ENCODE measurements at places on chromosomes 2 and 18.

DNA sequence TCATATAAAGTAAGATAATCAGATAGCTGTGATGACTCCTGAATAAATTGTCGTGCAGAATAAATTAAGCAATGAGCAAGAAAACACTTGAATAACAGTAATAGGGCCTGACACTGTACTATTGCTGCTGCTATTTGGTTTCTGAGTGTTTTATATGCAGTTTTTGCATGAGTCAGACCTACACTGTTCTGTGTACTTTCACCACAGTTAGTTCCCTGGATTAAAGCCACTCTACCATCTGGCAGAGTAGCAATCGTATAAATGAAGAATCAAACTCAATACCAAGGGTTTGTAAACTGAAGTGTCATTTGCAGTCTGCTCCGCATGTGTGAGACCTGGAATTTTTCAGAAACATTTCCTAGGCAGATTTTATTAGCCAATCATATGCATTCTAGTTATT is 398.6 kb upstream of the CDH7 start:
- no peak for DNase-seq

DNA sequence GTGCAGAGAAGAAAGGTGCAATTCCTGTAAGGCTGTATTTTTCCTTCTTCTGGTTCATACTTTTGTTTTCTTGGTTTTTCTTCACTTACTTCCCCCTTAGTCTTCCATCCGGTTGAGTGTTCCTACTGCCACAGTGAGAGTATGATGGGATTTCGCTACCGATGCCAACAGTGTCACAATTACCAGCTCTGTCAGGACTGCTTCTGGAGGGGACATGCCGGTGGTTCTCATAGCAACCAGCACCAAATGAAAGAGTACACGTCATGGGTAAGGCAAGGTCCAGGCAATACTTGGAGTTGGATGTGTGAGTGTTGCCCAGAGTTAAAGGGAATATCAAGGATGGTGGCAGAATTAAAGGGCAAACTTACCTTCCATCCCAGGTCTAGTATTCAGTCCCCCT is 108.0 kb downstream of the DTNA start:
- DNase-seq: no peak

- DNase-seq: no peak
These were observed 381.4 kb downstream of the RAD51AP2 start for GRCh38 chr2:17136877-17137276.

- DNase-seq: no peak
These were observed 151.9 kb downstream of the FMNL2 start for GRCh38 chr2:152486737-152487400.

DNA sequence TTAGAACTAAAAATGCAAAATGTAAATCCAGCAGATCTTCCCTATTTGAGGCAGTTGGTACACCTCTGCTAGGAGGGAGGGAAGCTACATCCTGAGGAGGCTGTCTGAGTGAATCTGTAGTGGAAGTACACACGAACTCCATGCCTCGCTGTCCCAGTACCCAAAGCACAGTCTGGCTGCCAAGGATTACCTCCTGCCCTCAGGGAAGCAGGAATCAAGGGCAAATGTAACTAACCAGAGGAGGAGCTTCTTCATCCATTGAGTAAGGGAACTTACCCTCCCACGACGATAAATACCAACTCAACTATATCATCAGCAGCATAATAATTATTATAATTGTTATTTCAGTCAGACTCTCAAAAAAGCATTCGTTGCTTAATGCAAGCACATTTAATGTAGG is 2.1 kb downstream of the DHRS9 start:
- DNase-seq: no peak

DNA sequence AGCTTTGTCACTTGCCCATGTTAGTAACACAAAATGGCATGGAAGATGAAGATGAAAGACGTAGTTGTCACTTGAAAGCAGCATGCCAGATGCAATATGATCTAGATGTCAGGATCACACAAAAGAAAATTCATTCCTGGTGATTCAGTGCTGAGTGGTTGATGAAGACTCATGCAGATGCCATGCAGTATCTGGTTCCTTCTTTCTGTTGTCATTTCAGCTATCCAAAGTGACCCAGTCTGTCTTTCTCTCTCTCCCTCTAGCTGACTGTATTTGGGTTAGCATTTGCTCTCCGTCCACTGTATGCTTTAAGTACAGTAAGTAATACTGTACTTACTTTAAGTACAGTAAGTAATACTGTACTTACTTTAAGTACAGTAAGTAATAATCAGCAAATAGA is 50.4 kb downstream of the TTN start:
- no peak for DNase-seq

GRCh38 chr2:62152000-62152399 is 43.9 kb upstream of the B3GNT2 start:
- no peak for DNase-seq

DNA sequence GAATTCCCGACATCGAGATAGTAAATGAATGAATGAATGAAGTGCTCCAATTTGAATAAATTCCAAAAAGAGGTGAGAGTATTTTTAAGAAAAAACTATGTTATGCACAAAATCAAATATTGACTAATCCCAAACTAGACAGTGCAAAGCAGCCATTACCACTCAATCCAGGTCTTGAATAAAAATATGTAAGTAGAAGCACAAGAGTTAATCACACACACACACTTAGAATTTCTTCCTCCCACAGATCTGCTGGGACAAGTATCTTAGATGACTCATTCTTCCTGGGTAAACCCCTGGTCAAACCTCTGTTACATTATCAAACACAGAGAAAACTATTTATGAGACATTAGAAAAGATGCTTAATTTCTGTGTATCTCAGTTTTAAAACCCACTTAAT is 102.0 kb downstream of the PLA2R1 start:
- DNase-seq: no peak

DNA sequence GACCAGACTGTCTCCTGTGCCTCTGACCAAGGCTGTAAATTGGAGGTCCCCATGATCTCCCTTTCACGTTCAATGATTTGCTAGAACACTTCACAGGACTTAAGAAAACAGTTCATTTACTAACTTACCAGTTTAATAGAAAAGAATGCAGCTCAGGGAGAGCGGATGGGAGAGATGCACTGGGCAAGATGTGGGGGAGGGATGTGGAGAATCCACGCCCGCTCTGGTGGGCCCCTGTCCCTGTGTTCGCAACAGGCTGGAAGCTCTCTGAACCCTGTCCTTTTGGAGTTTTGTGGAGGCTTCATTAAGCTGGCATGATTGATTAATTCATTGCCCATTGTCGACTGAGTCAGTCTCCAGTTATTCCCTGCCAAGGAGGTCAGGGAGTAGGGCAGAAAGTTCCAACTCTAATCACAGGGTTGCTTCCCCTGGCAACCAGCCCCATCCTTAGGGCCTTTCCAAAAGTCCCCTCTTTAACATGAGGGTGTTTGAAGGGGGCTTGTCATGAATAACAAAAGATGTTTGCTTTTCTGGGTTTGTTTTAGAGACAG is 257.1 kb downstream of the ACKR3 start:
- DNase-seq: no peak

DNA sequence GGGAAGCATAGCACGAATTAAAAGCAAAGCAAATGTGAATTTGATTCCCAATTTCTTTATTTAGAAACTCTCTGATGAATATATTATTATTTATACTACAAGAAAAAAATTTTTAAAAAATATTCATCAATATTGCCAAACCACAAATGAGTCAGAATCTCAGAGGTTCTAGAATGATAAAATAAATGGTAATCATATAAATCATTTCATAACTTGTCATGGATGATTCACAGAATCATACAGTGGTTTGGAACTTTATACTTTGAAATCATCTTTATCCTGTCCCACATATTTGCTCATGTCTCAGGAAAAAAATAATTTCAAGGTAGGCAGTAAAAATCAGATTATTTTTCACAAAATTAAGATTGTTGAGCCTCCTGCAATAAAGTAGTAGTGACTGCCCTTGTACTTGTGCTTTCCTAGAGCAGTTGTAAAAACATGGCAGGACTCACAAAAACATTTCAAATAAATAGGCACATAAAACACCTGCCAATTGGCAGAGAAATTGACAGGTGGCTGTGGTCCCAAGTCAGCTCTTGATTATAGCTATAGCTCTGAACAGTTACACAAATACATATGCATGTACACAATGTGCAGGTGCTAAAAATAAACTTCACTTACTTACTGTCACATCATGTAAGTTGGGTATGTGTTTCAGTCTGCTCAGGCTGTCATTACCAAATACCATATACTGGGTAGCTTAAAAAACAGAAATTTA is 273.9 kb upstream of the SESTD1 start:
- no peak for DNase-seq

- no peak for DNase-seq
These were observed 11.7 kb downstream of the OSBPL6 start for GRCh38 chr2:178205853-178206521.

GRCh38 chr2:222434204-222434603 is 9.9 kb downstream of the SGPP2 start:
- DNase-seq: no peak

DNA sequence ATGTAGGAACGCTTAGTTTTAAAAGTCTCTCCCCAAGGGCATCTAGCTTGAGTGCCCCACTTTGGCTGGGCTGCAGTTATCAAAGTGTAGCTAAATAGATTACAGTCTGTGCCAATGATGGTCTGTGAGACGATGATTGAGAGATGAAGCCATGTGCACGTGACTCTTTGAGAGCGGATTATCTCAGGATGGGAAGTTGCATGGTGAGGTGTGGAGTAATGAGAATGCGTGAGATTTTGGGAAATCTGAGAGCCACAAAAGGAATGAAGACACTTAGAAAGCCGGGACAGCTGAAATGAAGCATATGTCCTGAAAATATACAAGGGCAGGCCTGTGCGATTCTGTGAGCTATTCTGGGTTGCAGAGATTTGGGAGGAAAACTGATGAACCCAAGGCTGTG is 370.0 kb downstream of the TGIF1 start:
- no peak for DNase-seq

DNA sequence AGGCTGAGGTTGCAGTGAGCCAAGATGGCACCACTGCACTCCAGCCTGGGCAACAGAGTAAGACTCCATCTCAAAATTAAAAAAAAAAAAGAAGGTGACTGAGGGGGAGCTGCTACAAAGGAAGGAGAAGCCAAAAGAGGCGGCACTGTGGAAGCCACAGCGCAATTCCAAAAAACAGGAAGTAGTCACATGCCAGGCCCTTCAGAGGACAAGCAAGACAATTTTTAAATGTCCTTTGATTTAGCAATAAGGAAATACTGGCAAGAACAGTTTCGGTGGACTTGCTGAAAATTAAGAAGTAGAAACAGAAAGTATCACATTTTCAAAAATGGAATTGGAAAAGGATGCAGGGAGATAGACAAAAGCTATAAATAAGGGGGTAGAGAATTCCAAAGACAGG is 122.8 kb downstream of the OSBPL1A start:
- no peak for DNase-seq

DNA sequence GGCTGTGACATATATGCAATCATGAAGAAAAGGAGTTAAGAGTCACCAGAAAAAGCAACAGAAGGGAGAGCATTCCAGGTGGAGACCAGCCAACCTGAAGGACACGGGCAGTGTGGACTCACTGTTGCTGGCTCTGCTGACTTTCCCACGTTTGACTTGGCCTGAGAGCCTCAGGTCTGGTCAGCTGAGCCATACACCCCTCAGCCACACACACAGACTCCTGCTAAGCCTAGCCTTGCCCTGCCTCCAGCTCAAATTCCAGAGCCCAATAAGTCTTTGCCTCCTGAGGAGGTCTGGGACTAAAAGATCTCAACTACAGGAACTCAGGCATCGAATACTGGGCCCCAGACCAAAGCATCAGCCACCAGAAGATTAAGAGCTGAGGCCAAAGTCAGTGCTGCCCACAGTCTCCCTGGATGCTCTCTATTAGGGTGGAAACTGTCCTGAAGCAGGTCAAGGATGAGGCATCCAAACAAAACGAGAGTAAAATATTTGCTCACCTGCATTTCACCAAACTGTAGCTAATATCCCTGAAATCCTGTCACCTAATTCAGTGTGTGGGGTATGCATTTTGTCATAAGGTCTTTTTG is 23.3 kb downstream of the CACNB4 start:
- DNase-seq: no peak

- DNase-seq: no peak
These were observed 1472.7 kb upstream of the ZEB2 start for GRCh38 chr2:145992572-145992971.

DNA sequence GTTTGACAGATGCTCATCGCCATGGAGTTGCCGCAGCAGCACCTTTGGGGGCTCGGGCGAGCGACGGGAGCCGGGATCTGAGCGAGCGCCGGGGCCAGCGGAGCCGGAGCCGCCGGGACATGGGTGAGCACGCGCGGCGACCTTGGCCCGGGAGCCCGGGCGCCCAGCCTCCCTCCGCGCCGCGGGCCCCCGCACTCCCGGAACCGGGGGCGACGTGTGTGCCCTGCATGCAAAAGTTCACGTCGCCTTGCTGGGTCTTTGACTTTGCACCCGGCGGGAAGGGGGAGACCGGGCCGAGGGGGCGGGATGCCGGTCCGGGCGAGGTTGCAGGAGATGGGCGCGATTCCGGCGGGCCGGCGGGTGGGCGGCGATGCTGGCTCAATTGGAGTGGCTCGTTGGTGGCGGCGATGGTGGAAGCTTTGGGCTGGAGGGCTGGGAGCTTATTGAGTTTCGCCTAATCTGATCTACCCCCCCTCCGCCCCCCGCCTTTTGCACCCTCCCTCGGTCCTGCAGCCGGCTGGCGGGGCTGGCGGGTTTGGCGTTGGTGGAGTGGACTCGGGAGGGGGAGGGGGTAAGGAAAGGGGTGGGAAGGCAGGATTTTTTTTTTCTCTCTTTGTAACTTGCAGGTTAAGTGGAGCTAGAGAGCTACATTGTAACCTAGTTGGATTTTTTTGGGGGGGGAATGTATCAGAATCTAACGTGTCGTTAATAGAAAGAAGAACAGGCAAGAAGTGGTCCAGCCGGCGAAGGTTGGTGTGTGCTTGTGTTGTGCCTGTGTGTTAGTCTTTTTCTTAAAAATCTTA is at the start of gene SETBP1:
Gene SETBP1, plus strand, starts transcription at position 616 of the 803 bp plus-strand sequence. CDS start 20,459 bp downstream, outside the sequence.
- DNase-seq: peak; percentile 55

- DNase-seq: no peak
These were observed 17.4 kb upstream of the LMAN1 start for GRCh38 chr18:59376351-59376935.

DNA sequence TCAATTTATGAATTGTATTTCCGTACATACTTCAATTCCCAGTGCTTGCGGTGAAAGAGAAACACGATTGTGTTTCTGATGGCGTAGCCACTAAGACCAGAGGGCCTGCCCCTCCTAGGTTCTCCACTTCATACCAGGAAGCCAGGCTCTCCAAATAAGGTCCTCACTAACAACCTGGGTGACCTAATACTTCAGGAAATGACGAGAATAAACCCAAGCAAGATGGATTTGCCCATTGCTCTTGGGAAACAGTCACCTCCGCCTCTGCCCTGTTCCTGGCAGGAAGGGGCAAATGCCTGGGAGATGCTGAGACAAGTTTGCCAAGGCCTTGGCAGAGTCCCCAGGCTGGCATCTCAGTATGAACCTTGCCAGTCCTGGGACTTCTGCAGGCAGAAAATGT is 41.8 kb downstream of the TTC32 start:
- DNase-seq: no peak

Data from activated T-cell treated with anti-CD3 and anti-CD28 coated beads for 48 hours (primary cell).